GM12892 (cell line): ENCODE measurements at places on chromosomes 11 and 22.

DNA sequence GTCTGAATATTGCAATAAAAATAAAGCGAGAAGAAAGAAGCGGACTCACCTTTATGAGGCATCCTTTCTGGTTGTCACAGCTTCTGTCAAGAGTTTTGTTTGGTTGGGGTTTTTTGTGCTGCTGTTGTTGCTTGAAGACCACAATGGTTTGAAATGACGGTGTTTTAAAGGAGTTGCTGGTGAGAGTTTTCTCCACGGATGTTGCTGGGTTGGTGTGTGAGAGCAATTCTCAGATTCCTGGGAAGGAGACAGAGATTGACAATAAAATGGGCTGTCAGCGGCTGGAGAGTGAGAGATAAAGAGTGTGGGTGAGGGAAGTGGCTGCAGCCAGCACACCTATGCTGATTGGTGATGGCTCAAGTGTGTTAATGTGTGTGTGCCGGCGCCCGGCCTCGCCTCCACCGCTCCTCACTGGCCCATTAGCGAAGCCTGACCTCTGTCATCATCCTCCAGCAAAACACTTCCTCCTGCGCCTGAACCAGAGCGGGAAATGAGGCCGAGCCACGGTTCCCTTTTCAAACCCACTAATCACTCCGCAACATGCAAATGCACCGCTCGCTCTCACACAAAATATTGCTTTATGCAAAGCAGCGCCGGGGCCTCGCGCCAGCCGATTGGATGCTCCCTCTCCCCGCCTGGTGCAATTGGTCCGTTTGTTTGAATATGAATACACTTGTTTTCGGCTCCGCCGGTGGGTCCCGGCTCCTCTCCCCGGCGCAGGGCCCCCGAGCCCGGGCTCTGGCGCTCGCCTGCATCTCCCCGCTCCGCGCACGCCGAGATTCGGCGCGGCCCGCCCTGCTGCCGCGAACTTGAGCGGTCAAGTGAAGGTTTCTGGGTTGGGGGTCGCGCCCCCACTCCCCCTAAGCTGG, at the start of gene PAX6:
Gene PAX6, minus strand, starts transcription at position 544 of the 869 bp plus-strand sequence. CDS start 4,911 bp downstream, outside the sequence.
- no peak for DNase-seq

DNA sequence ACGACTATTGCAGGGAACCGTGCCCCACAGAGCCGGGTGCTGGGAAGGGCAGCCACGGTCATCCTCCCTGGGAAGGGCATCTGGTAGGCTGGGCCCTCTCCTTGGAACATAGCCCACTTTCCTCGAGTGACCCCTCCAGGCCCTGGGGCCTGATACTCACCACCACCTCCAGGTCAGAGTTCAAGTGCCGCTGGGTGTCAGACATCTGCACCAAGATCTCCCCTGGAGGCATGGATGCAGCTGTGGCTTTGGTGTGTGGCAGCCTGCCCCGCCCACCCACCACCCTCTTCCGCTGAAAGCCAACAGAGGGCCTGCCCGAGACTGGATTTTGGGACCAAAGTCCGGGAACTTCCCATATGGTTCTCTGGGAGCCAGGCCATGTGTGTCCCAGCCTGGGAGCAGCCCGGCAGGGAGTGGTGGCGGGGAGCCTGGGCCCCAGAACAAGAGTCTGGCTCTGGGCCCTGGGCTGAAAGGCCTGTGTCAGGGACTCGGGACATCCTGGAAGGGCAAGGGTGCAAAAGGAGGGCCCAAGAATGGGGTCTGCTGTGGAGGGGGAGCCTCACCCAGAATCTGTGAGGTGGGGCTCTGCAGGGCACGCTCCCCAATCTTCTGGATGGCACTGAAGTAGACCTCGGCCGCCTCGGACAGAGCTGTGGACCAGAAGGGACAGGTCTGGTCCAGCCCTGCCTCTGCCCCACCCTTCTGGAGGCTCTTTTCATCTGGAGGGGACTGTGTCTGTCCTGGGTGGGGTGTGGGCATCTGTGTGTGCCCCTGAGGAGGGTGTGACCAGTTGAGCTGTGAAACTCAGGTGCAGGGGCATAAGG, 2.6 kb downstream of the BAIAP2L2 start:
- DNase-seq, result no peak

- no peak for DNase-seq
Measured at GRCh38 chr11:134905517-134905916, 493.5 kb upstream of the B3GAT1 start.

DNA sequence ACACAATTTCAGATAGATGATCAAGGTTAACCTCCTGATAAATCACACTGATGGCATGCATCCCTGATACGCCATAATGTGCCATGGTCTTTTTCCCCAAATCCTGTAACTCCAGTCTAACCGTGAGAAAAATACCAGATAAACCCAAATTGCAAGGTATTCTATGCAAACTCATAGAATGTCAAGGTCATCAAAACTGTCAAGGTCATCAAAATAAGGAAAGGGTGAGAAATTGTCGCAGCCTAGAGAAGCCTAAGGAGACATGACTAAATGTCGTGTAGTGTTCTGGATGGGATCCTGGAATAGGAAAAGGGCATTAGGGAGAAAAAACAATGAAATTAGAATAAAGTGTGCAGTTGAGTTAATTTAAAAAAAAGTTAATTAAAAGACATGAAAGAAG, 4.7 kb downstream of the TTC12 start:
- no peak for DNase-seq

DNA sequence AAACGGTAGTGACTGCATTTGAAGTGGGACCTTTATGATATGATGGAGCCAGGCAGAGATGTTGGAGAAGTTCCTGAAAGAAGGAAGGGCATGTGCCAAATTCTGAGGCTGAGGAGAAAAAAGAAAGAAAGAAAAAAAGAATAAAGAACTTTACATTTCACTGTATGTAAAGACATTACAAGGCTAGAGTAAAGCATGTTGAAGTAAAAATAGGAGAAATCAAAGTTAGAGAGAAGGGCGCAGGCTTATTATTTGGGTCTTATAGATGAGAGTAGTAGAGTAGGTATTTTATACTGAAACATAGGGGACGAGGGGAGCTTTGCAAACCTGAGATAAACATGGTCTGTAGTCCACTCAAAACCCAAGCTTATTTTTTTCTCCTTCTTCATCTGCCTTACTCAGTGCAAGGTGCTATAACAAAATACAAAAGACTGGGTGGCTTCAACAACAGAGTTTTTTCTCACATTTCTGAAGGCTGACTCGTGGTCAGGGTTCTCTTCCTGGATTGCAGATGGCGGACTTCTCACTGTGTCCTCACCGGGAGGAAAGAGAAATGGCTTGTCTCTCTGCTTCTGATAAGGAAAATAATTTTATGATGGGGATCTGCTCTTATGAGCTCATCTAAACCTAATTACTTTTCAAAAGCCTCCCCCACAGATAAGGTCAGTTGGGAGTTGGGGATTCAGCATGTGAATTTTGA, 2.7 kb downstream of the HBG1 start:
- no peak for DNase-seq

- no peak for DNase-seq
Measured at GRCh38 chr11:1777737-1778136, 14.0 kb upstream of the CTSD start.

DNA sequence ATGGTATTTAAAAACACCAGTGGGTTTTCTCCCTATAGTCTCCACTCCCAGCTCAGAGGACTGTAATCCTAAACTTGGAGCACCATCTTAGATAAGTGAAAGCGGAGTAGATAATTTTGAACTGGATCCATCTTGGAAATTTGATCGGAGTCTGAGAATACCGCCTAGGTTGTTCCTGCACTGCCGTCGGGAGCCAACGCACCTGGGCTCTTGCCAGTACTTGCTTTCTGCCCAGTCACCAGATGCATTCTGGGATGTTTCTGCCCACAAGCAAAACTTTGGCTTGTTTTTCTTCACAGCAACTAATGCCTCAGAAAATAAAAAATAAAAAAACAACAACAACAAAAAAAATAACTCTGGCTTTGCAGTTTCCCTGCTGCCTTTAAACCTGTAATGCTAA, 113.0 kb upstream of the MTMR2 start:
- DNase-seq, result no peak

DNA sequence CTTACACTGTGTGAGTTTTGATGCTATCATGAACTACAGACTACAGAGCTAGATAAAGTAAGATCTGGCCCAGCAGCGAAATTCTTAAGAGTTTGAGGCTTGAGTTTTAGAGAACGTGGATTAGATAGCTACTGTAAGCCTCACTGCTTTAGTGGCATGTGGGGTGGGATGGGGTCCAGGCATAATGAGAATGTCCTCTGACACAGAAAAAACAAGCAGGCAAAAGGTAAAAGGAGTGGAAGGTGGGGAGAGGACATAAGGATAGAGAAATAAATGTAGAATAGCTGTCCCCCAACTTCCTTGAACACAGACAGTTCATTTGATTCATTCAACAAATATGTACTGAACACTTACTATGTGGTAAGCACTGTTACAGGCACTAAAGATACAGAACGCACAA, 324.5 kb upstream of the PITPNB start:
- DNase-seq, result no peak

- DNase-seq, result no peak
Measured at GRCh38 chr11:111185266-111185665, 60.3 kb upstream of the POU2AF2 start.

DNA sequence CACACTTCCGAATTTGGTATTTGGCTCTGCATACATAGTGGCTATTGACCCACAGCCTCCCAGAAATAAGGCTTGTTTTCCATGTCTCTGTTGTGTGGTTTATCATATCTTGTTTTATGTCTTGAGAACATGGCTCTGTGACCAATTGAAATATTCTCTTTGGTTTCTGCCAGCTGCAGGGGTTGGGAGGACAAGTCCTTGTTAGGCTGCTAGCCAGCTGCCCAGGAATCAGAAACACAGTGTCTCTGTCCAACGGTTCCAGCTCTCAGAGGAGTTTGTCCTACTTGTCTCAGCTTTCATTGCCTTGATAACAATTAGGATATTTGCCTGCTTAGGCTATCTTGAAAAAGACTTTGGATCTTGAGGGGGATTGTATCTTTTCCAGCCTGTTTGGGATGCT, 6.0 kb upstream of the SLC7A4 start:
- DNase-seq, result no peak

DNA sequence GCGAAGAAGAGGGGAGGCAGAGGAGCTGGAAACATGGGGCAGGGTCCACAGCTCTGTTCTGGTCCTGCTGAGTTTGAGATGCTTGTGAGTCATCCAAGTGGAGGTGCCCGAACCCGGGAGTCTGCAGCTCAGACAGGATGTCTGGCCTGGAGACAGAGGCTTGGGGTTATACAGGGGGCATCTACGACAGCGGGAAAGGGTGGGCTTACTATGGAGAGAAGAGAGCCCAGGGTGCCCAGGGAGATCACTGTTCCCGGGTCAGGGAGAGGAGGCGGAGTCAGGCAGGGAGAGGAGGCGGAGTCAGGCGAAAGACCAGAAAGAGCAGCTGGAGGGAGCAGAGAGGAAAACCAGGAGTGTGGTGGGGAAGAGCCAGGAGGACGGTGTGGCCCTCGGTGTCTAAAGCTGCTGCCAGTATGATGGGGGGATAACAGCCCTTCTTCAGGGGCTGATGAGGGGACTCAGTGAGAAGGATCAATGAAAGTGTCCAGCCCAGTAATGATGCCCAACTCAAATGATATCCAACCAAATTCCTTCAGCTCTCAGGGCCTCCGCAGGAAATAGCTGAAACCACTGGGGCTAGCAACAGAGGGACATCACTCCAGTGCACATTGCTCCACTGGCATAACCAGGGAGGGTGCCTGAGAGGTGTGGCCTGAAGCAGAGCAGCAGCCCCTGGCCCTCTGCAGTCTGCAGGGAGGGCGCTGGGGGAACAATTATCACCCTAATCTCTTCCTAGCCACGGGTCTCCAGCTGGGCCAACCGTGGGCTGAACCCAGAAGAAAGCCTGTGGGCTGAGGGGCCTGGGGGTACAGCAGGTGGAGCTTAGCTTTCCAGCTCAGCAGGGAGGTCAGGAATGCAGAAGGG, 2.6 kb upstream of the LTBP3 start:
- no peak for DNase-seq

DNA sequence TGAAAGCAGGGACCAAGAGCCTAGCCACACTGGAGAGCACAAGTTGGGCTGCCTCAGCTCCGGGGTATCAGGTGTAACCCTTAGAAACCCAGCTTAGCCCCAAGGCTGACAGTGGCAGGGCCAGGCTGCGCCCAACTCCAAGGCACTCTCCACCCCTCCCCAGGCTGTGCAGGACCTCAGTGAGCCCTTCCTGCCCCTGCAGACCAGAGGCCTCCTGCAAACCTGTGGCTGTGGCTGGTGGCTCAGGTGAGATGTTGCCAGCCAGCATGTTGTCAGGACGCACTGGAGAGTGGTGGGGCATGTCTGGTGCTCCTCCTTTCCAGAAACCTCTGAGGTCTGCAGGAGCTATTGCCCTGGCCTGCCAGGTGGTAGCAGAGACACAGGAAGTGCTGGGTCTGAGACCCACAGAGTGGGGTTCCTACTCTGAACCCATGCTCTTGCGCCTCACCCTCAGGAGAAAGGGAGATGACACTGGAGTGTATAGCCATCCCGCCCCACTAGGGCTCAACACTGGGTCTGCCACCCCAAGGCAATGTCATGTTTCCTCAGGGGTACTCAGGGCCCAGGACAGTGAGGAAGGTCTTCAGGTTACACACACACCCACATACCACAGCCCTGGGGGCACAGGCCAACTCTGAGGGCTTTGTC, 2.4 kb upstream of the SCARF2 start:
- DNase-seq, result no peak

DNA sequence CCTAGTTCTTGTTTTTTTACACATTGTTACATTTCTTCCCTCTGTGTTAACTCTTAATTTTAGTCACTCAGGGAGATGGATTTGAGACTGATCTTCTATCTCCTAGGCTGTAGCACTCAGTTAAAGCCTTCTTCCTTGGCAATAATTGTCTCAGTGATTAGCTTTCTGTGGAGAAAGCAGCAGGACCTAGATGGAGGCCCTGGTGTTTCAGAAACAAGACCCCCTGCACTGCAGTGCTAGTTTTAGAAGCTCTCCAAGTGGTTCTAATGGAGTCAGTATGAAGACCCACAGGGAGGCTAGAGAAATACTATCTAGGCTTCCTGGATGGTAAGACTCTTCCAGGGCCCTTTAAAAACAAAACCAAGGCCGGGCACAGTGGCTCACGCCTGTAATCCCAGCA, 4.1 kb upstream of the PC start:
- no peak for DNase-seq

DNA sequence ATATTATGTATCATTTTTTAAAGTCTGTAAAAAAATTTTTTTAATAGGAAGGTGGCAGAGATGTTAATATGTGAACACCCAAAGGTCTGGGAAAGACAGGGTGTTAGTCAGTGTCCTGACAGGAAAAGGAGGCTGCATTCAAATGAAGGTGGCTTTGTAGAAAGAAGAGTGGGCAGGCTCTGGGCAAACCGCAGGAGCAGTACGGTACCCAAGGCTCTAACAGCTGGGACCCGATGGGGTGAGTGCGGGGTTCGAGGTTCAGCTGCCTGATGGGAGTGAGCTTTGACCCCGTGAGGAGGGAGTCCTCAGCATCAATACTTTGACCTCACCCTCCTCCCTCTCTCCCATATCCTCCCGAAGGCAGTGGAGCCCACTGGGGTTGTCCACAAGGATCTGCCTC, 142.5 kb downstream of the C11orf91 start:
- DNase-seq, result no peak

- no peak for DNase-seq
Measured at GRCh38 chr11:98568013-98568412, 452.7 kb upstream of the CNTN5 start.

- DNase-seq, result no peak
Measured at GRCh38 chr11:16976379-16976778, 37.8 kb downstream of the PLEKHA7 start.

DNA sequence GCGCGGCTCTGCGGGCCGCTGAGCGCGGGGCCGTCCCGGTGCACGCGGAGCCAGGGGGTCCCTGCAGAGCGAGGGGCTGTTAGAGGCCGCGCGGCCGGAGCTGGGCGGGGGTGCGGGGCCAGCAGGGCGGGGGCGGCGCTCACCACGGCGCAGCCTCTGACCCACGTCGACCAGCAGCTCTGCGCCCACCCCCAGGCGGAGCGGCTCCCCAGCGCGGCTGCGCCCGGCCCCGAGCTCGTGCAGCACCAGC, 385 bp upstream of the SCO2 start:
- no peak for DNase-seq
